COR-L47 (cell line): ENCODE measurements at places on chromosomes 11 and 22.

DNA sequence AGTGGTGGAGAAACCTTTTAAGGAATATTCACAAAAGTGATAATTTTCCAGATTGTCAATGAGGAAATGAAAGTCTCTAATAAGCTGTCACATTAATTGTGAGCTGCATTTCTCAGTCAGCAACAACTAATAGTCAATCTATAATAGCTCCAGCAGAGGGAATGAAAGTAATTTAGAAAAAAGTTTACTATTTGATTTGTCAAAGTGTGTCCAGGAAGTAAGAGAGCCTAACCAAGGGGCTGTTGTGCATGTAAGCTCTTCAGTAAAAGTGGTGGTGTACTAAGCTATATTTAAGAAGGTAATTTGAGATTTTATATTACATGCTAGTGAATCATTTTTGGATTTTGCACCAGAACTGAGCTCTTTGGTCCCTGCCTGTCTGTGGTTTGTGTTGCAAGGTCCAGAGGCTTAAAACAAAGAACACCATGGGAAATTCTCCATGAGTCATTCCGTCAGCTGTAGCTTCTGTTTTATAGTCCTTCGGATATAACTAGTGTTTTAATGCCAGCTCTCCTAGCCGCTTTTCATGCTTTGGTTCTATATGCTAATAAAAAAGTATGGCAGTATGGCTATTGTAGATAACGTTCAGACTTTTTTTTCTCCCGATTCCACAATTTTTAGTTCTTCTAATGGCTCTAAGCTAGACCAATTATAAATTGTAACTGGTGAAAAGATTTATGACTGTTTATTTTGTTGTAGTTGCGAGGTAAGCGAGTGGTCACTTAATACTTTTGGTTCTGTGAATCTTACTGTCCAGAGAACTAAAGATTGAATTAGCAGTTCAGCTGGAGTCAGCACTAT lies 64.6 kb downstream of the ARHGEF12 start:
- no peak for DNase-seq

GRCh38 chr11:7501251-7501650 lies 12.5 kb upstream of the PPFIBP2 start:
- no peak for DNase-seq

- DNase-seq = peak; percentile 23
These were observed 12.7 kb downstream of the RPL3 start for GRCh38 chr22:39306456-39307361.

DNA sequence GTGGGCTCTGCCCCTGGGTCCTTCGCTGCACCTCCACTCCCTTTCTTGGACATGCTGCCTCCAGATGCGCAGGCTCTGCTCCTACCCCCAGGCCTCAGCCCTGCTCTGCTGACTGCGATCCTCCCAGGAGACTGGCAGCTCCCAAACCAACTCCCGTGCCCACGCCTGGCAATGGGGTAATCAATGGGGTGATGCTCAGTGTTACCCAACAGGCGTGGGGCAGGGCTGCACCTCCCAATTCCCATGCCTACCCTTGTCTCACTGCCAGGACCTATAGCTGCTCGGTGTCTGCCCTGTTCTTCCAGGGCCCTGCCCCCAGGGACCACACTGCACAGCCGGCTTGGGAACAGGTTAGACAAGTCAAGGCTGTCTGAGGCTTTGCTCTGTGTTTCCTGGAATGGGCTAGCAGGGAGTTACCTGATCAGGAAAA lies at the start of gene ALDH3B2:
Gene ALDH3B2, minus strand, starts transcription at position 182 of the 430 bp plus-strand sequence. CDS start 7,688 bp downstream, outside the sequence.
- DNase-seq = no peak

DNA sequence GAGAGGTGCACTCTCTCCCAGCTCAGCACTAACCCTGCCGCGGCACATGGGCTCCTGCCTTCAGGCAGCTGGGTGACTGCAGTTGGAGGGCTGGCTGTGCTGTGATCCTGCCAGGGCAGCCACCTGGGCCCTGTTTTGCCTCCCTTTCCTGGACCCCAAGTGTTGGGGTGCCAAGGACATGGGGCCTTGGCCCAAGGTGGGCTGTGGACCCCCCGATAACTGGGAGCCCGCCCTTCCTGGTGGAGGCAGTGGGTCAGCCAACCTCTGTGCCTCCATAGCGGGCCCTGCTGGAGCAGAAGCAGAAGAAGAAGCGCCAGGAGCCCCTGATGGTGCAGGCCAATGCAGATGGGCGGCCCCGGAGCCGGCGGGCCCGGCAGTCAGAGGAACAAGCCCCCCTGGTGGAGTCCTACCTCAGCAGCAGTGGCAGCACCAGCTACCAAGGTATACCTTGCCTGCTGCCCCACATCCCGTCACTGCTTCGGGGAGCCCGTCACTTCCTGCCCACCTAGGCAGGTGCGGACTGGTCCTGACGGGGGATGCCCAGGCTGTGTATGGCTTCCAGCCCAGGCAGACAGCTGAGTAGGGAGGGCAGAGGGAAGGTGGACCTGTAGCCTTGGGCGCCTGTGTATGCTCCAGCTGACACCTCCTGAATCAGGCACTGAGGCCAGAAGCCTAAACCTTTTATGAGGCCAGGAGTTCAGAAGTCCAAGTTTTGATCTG lies 8.9 kb downstream of the TUB start:
- DNase-seq = no peak

GRCh38 chr11:69186316-69187260 lies 30.9 kb downstream of the SMIM38 start:
- no peak for DNase-seq

- no peak for DNase-seq
These were observed 225.2 kb upstream of the PGR start for GRCh38 chr11:101354801-101355200.

DNA sequence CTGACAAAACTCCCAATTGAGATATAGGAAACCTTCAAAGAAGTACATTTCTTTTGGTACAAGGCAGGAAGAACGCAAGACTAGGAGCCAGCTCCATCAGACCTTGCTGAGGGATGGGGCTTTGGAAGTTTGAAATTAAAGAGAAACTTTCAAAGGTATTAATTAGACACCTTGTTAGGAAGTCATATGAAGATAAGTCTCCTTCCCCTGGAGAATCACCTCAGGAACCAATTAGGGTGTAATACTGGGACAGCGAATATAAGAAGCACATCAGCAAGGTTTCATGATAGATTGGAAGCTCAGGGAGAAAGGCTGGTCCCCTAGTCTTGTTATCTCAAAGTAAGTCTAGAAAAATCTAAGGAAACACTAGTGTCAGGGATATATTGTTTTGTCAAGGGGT lies at the start of gene OR9Q2:
Gene OR9Q2, plus strand, starts transcription at position 301 of the 400 bp plus-strand sequence. CDS start 1,421 bp downstream, outside the sequence.
- DNase-seq = no peak

DNA sequence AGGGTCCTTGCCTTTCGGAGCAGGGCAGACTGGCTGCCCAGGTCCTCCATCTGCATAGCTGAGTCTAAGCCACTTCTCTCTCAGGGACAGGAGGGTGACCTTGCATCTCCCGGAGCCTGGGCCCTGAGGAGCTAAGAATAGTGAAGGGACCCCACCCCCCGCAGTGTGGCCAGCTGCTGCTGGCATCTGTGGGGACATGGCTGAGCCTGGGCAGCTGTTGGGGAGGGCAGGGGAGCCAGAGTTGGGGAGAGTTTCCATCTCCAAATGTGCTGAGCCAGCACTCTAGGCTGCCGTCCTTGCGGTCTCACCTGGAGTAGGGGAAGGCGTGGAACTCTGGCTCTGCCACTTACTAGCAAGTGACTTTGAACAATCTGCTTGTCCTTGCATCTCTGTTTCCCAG lies 34.8 kb upstream of the SHISAL1 start:
- DNase-seq = no peak

GRCh38 chr11:93089474-93090102 lies 108.2 kb downstream of the SLC36A4 start:
- DNase-seq = no peak

GRCh38 chr11:102177126-102177525 lies 66.9 kb downstream of the YAP1 start:
- DNase-seq = no peak

DNA sequence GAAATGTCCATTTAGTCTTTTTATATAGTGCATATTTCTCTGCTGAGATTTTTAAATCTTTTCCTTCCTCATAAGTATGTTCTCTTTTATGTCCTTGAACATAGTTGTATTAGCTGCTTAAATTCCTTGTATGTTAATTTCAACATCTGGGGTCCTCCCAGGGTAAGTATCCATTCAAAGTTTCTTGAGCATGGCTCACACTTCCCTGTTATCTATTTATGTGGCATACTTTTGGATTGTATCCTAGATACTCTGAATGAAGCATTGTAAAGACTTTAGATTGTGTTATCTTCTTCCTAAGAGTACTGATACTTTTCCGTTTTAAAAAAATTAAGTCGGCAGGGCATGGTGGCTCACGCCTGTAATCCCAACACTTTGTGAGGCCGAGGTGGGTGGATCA lies 28.4 kb upstream of the PITPNB start:
- no peak for DNase-seq
